ENCODE measurements at places on chromosomes 1 and 21.

DNA sequence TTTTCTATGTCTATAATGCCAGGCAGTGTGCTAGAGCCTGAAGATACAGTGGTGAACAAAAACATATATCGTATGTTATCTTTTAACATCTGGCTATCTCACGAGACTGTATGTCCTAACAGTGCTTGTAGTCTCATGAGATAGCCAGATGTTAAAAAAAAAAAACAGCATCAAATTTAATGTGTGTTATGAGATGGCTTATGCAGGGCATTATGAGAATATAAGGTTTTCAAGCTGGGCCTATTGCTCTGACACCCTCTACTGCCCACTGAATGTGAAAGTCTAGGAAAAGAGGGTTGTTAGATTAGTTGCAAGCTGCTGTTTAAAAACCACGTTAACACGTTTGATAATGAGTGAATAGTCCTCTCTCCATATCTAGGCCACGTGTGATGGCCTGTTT, 109.8 kb downstream of the CACHD1 start:
- DNase-seq = no peak

GRCh38 chr1:88016947-88017346, 667.1 kb upstream of the PKN2 start:
- no peak for DNase-seq

DNA sequence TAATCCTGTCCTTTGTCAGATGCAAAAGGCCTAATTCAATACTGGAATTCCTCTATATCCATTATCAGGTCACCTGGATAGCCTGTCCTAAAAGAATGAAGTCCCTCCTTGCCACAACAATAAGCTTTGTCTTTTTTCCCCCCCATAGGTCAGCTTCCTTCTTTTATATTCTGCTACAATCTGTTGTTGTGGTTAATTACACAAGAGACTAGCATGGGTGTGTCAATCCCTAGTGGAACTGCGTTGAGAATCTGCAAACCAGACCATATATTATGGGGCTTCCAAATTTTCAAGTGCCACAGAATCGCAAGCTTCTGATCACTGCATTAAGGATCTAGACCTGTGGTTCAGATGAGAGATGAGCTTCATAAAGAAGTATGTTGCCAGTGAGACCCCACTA, 349.6 kb downstream of the SMYD3 start:
- no peak for DNase-seq

DNA sequence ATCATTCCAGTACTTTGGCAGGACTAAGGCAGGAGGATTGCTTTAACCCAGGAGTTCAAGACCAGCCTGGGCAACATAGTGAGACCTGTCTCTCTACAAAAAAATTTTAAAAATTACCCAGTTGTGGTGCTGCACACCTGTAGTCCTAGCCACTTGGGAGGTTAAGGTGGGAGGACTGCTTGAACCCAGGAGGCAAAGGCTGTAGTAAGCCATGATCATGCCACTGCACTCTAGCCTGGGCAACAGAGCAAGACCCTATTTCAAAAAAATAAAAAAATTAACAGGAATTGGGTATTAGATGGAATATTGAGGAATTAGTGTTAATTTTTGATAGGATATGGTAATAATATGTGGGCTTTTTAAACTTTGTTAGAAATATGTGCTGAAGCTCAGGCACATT, 16.8 kb downstream of the TAF13 start:
- no peak for DNase-seq

Data from GOT3 (cell line).